ENCODE measurements at places on chromosomes 12 and 14.

GRCh38 chr12:128825835-128826234, 2.1 kb upstream of the SLC15A4 start:
- no peak for DNase-seq

DNA sequence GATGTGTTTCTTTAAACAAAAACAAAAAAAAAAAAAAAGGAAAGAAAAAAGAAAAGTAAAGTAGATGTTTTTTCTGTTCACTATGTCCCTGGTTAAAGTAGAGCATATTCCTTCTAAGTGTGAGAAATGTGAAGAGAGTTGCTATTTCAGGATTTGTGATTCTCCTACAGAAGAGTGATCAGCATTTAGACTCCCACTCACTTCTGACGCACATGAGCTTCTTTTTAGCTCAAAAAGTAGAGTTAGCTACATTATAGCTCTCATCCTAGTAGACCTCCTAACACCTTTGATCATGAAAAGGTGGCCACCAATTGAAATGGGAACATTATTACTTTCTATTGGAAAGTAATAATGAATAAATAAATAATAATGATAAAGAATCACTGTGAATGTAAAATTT, 368.2 kb downstream of the NAV3 start:
- no peak for DNase-seq

- no peak for DNase-seq
Observed at GRCh38 chr12:104828015-104828414, 130.1 kb downstream of the SLC41A2 start.

- DNase-seq = no peak
Observed at GRCh38 chr14:33738029-33738428, 212.8 kb downstream of the EGLN3 start.

DNA sequence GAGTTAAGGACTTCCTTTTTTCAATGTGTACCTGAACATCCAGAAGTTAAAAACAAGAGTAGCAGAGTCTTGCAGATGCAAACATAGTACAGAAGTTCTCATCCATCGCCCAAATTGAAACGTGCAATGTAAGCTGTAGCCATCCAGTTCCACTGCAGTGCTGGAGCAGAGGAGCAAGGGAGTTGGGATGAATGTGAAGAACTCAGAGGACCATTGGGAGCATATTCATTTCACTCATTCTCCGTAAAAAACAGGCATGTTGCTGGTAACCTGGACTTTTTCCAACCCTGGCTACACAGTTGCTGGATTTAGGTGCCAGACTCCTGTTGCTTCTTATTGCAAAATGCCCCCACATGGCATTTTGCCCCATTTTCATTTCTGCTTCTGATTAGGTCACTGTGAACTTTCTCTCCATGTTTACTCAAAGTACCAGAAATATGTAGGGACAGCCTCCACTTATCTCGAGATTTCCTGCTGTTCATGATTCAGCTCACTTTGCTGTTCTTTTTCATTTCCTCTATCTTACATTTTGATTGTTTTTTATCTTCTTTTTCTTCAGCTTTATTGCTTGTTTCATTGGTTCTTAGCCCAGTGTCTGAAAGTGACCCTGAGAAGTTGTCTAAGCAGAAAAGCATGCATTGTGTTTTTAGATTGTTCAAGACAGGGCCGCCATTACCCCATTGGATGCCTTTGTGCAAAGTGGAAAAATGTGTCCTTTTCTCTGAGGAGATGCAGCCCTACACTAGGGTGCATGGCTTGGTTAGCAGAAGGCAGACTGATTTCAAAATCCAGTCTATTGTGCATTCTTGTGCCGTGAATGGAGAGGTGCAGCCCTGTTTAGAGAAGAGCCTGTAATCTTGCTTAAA, 109.0 kb upstream of the AMIGO2 start:
- no peak for DNase-seq

DNA sequence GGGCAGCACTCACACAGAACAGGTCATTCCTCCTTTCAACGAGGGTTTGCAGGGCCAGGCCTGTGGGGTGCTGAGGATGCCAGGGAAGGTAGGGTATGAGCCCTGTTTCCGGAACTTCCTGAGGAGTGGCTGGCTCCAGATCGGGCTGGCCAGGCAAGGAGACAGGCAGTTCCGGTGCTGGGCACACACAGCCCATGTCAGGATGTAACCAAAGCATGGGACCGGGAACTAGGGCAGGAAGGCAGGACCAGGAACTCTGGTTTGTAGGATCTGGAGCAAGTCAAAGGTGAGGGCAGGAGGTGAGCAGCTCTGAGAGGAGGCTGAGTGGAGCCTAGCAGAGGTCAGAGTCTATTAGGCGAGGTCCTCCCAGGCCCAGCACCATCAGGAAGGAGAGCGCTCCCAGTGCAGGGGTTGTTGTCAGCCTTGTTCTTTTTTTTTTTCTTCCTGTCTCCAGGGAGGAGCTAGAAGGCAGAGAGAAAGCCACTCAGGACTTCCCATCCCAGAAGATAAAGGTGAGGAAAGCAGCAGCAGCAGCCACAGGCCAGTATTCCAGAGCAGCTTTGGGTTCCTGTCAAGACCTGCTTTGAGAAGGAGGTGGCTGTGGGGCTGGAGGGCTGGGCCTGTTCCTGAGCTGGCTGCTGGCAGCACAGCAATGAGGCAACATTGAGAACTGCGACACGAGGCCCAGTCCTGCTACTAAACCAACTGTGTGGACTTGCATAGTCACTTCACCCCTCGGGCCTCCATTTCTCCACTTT, 49.0 kb upstream of the PTGR2 start:
- DNase-seq = no peak

DNA sequence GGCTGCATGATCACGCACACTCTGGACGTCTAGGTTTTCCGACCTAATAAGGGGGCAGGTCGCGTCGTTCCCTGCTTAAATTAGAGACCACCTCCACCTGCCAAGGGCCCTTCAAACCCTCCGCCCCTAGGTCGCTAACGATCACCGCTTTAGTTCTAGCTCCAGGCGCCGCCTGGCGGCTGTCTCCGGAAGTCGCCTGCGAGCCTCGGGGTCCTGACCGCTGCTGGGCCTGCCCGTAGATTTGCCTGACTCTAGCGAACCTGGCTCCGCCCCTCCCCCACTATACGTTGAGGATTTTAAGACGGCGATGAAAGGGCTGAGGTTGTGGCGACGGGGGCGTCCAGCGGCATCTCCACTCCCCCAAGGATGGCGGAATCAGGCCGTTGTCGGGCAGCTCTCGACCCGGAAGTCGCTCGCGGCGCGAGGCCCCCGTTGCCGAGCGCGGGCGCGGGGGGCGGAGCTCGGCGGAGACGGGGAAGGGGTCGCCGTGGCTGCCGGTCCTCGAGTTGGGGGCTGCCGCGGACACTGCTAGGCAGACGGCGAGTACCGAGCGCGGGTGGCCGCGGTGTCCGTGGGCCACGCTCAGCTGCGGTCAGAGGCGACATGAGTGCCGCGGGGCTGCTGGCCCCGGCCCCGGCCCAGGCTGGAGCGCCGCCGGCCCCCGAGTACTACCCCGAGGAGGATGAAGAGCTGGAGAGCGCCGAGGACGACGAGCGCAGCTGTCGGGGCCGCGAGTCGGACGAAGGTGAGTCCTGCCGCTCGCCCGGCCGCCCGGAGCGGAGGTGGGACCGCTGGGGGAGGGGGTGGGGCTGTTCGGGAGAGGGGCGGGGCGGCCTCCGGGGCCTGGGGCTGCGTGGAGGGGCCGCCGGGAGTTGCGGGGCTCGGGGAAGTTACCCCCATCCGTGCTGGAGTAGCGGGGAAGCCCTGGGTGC, at the start of gene SUDS3:
TSS of gene SUDS3 (plus strand) at position 467 of the 932 bp plus-strand sequence. CDS start at position 604, 137 bp downstream.
- DNase-seq = peak; percentile 98

- no peak for DNase-seq
Observed at GRCh38 chr12:45278447-45278846, 62.6 kb downstream of the ANO6 start.

DNA sequence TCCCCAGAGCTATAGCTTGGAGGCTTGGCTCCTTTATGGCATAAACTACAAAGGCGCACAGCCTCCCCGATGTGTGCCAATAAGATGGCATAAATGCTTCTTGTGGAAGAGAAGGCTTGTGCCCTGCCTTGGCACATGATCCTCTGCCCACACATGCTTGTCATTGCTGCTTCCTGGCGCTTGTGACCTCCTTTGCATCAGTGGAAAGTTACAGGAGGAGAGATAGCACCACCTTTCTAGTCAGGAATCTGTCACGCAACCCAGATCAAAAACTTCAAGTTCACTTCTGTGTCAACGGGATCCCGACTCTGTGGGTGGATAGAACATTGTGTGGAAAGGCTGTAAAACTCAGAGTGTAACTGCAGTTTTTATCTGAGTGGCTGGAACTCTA, 183.8 kb upstream of the HIF1A start:
- DNase-seq = peak; percentile 74

DNA sequence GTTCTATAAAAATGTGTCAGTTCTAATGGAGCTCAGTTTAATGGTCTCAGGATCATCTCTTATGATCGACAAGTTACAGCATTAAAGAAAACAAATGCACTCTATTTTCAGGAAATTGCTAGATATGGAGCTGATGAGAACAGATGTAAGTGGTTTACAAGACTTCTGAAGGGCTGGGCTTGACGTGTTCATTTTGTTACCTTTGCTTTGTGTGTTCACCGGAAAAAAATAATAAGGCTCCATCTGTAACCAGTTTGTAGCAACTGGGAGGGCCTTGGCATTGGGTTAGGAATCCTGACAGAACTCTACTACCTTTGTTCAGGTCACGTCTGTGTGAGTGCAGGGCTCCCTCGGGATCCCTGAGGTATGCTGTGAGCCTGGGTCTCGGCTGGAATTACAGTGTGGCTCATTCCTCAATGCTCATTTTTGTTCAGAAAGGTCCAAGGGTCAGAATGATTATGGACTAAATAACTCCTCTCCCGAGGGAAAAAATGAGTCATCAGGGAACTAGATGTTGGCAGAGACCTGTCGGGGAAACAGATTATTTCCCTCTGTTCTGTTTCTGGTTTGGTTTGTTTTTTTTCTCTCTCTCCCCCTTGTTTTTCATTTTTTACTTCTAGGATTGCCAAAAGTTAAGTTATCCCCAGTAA, 158.0 kb downstream of the SLC5A8 start:
- no peak for DNase-seq

- DNase-seq = no peak
Observed at GRCh38 chr14:71155743-71156142, 248.5 kb downstream of the PCNX1 start.

GRCh38 chr12:10735428-10735827, 12.3 kb upstream of the YBX3 start:
- DNase-seq = no peak

DNA sequence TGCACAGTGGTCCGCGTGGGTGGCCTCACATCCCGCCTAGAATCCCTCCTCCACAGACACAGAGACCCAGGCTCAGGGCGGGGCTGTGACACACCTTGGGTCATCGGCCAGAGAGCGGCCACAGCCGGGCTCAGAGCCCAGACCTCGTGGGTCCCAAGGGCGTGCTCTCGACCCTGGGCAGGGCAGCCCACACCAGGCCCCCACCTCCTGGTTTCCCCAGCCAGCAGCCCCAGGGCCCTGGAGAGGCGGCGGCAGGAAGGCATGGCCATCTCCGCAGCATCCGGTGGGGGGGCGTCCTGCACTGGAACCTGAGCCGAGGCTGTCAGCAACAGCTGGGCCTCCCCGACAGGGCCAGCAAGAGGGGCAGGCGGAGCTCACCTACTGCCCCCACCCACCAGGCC, 15.2 kb downstream of the JAG2 start:
- no peak for DNase-seq

- no peak for DNase-seq
Observed at GRCh38 chr12:92094751-92095161, 50.9 kb downstream of the BTG1 start.

- DNase-seq = no peak
Observed at GRCh38 chr12:26564391-26564790, 268.6 kb downstream of the ITPR2 start.

- peak; percentile 56 for DNase-seq
Observed at GRCh38 chr12:2291182-2291832, 238.5 kb downstream of the CACNA1C start.

- peak; percentile 68 for DNase-seq
Observed at GRCh38 chr12:71938728-71939385, at the start of gene TPH2. Gene TPH2 (plus strand): TSS chr12:71938845. CDS start chr12:71938987, 142 bp downstream.

DNA sequence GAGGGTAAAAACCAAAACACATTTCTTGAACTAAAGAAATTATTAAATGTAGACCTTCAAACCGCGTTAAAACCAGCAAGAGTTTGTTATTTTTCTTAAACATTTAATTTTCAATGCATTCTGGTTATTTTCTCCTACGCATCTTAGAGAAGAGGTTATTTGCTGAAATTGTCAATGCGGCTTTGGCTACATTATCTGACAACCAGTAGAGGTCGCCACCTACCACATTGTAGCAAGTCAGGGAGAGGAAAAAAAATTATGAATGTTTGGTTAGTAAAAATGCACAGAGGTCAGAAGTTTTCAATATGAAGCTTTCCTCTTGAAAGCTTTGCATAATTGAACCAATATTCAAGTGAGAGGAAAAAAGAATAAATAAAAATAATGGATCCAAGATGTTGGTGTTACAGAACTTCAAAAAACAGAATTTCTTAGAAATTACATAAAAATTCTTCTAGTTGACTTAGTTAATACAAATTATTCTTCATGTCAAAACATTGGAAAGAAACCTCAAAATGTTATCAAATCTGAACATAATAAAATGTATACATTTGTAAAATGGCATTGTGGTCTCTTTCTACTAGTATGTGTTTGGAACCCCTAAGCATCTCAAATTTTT, 159.4 kb upstream of the TMTC2 start:
- DNase-seq = no peak

All from stimulated activated CD8-positive, alpha-beta memory T cell treated with anti-CD3 and anti-CD28 coated beads, Interleukin-4, amount 100 ng/mL, for 48 hours (primary cell).